Left lung (tissue), 14 donors: ENCODE measurements at places on chromosomes 12 and 14.

- DNase-seq = no peak
These were observed 179.6 kb upstream of the LMO3 start for GRCh38 chr12:16785524-16785923.

DNA sequence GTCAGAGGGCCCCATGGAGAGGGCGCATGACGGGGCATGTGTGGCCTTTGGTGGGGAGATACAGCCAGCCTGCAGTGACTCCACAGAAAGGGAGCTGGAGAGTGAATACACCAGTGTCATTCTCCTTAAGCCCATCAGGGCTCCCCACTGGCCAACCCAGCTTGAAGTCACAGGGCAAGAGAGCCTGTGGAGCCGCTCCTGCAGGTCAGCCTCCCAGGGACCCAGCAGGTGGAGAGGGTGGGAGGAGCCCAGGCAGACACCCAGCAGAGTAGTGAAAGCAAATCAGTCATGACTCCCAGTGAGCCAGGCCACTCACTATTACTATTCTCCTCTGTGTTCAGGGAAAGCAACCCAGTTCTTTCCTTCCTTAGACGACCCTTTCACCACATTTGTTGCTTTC, 110.0 kb upstream of the CPM start:
- no peak for DNase-seq

DNA sequence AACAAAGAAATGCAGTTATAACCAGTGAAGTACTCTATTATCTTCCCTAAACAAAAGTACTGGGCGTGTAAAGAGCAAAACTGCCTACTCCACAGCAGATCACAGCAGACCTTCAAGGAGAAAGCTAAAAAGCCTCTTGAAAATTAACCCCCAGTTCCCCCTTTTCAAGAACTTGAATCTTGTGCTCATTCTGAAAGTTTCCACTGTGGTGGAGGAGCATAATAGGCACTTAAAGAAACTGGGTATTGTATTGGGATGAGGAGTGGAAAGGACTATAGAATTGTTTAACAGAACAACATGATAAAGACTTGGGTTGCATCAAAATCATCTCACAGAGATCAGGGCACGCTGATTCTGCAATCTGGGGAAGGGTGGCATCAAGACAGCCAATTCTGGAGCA, 51.1 kb downstream of the SLC25A47 start:
- DNase-seq = no peak

DNA sequence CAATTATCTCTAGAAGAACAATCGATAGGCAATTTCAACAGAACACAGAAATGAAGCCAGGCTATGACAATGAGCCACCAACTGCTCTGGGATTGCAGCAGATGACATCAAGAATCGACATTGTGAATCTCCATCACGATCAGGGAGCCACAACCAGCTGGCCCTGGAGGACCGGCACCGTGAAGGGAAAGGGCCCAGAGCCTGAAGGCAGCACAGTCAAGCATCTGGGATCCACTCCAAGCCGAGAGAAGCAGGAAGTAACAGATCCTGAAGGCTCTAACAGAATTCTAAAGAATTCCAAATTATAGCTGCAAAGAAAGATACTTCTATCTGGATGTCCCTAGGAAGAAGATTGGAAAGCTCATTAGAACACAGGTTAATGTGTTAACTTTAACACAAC, 61.0 kb downstream of the LRRC74A start:
- DNase-seq = no peak

DNA sequence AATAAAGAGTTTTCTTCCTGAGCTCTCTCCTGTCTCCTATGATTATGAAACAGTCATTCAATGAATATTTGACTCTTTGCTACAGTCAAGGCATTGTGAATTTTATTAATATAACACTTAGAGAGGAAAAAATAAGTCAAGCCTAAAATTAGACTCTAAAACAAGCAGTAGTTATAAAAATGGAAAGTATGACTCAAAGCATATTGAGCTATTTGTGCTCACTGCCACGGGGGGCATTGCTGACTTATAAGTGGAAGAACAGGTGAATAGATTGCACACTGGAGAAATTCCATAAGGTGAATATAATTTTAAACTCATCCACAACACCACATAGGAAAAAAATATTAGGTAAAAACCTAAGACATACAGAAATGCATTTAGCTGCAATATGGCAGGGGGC, 87.7 kb upstream of the CCDC196 start:
- no peak for DNase-seq

DNA sequence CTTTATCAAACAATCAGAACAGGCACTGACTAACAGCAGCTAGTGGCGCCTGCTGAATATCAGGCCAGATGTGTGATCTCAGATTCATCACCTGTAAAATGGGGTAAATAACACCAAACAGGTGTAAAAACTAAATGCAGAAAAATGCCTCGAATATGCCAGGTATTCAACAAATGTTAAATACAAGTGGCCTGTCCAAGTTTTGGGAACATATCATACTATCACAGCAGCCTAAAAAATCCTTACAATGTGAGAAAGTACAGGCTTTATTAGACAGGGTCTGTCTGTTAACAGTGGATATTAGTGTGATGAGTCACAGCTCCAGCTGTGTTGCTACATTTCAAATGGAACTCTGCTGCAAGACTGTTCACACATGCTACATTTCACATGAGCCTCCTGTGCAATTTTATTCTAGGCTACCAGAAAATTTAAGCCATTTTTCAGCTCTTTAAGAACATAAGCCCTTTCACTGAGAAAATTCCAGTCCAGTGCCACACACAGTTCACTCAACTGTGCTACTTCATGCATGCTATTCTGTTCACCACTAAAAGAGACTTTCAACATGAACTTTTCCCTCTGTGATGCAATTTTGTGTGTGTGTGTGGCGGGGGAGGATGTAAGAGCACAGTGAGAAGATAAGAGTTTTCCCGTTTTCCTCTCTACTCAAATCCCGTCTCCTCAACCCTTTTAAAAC, 56.7 kb downstream of the MSRB3 start:
- DNase-seq = no peak

GRCh38 chr14:30875788-30876053, 1.4 kb downstream of the COCH start:
- DNase-seq = no peak

- DNase-seq = peak; percentile 8
These were observed at the start of gene UNC79 for GRCh38 chr14:93430315-93431035. Gene UNC79 (plus strand): TSS chr14:93430939. CDS start chr14:93431030, 91 bp downstream.

GRCh38 chr14:103192246-103192840, 69.1 kb downstream of the TNFAIP2 start:
- no peak for DNase-seq

GRCh38 chr12:25816637-25817036, 141.8 kb upstream of the RASSF8 start:
- DNase-seq = no peak

- no peak for DNase-seq
These were observed 100.4 kb downstream of the RFLNA start for GRCh38 chr12:124395284-124395752.
